ENCODE measurements at places on chromosomes 11 and 22. TPM values are rescaled to one million over a fixed set of nuclear protein-coding genes. Genes with fewer than 3 reads are reported as not detected.

GRCh38 chr22:39643311-39644083, 72.9 kb downstream of the CACNA1I start:
- peaks cover 6% of the 10 kb centered on the region for H3K27me3 ChIP-seq
- H3K27ac ChIP-seq, result no peak overlapping the region
- H3K4me3 ChIP-seq, result no peak overlapping the region
- H3K4me1 ChIP-seq, result no peaks in the 10 kb centered on the region

DNA sequence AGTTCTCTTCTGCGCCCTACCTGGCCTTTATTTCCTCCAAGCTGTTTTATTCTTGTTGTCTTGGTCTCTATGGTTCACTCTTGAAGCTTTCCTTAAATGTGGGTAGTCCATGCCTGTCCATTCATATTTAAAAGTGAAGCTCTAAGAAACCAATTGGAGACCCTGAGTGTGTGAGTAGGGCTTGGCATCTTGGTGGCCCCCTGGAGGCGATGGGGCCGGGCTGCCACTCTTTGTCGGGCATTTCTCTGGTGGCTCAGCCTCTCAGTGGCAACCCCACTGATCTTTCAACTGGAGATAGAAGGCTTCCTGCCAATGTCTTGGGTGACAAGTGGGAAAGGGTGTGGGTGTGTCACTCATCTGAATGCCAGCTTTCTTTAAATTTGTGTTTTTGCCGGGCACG, 9.1 kb downstream of the TRPT1 start:
- no peak overlapping the region for H3K4me3 ChIP-seq
- DNase-seq, result no peak
- peaks cover 13% of the 10 kb centered on the region for H3K36me3 ChIP-seq

Gene OR8D4
- total RNA-seq, result not detected

Gene APOBEC3B
- 1.0 TPM for total RNA-seq

Gene NXPE1
- total RNA-seq, result not detected

Gene ADM2
- 0.36 TPM for total RNA-seq

All from endothelial cell (in vitro differentiated cells).